Stomach (tissue), 19 donors: ENCODE measurements at places on chromosomes 6 and 20. TPM values are rescaled to one million over a fixed set of nuclear protein-coding genes. Genes with fewer than 3 reads are reported as not detected.

DNA sequence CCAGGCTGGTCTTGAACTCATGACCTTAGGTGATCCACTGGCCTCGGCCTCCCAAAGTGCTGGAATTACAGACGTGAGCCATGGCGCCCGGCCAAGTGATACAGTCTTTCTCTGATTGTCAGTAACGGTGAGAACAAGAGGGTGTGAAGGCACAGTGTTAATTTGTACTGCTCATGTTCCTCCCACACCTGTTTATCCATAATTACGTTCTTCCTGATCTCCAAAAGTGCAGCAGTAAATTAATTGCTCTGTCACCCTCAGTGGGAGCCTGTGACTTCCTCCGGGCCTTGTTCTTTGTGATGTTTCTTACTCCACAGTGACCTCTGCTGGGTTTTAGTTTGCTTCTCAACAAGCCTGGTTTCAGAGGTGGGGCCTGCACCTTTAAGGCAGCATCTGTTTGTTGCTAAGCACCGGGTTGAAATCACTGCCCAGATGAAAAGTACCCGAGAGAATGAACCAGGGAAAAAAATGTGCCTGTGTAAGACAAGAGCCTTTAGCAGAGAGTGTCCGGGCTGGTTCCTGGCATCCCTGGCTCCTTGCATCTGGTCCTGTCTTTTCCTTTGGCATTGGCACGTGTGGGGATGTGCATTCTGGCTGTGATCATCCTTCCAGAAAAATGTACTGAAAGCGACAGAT lies 89.1 kb upstream of the CLDN20 start:
- DNase-seq: peak; percentile 60

DNA sequence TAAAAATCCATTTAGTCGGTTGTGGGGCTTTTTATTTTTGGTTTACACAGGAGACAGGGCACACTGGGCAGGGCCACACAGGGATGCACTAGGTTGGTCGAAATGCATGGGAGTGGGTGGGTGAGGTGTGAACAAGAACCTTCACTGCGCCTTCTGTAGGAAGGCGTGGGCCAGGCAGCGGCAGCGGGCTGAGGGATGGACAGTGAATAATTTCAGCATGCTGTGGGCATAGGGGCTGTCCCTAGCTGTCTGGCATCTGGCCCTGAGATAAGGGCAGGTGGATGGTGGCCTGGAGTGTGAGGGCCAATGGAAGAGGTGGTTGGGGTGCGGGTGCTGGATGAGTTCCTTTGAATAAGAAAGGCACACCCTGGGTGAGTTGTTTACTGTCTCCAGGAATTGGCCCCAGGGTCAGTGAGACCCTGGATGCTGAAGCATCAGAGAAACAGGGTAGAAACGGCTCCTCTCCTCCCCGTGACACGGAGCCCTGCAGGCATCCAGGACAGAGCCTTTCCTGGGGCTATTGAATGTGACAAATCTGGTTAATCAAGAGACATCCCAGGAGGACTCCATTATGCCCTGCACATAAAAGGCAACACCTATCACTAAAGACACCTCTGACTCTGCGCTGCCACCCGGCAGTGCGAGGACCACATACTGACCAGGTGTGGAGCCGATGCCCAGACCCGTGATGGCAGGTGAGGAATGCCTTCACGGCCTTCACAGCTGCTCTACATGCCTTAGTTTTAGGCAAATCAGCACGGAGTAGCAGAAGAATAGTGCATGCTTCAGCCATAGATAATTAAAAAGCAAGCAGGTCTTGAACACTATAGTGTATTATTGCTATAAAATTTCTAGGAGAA lies 123.0 kb upstream of the SNX9 start:
- no peak for DNase-seq

GRCh38 chr20:45948742-45949541 lies 14.5 kb downstream of the PCIF1 start:
- no peak for DNase-seq

GRCh38 chr6:72182337-72183246 lies 296.2 kb downstream of the RIMS1 start:
- peak; percentile 77 for DNase-seq

DNA sequence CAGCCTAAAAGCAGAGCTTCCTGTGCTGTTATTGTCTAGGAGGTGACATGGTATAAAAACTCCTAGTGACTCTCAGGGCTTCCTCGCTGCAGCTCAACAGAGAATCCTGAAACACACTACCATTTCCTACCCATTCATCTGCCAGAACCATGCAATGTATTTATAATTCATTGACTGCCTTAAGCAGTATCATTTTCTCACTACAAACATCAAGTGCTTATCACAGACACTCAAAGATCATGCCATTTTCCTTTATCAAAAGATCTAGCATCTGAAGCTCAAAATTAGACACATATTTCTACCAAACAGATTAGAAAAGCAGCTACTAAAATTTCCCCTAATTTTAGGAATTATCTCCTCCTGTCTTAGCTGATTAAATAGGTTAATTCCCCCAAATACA lies 70.4 kb upstream of the IPCEF1 start:
- DNase-seq: no peak

DNA sequence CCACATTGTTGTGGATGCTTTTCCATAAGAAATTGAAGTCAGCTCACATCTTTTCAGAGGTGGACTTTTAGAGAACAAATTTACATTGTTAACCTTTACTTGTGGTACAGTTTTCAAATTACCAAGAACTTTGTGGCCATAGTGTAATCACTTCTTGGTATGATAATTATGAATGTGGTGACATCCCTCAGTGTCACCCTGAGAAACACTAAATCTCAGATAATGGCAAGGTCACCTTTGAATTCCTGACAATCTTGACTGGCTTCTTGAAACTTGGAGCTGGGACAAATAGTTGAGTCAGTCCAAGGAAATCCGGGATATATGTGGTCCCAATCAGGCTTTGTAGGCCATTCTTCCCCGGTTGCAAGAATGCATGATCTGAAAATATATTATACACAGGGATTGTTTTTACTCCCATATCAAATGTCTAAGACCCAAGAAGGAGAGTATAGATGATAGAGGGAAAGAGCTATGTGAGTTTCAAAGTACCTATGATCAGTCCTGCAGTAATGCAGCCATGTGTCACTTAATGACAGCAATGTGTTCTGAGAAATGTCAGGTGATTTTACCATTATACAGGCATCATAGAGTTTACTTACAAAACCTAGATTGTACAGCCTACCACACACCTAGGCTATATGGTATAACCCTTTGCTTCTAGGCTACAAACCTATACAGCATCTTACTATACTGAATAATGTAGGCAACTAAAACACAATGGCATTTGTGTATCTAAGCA lies 120.8 kb upstream of the MTHFD1L start:
- DNase-seq: no peak

DNA sequence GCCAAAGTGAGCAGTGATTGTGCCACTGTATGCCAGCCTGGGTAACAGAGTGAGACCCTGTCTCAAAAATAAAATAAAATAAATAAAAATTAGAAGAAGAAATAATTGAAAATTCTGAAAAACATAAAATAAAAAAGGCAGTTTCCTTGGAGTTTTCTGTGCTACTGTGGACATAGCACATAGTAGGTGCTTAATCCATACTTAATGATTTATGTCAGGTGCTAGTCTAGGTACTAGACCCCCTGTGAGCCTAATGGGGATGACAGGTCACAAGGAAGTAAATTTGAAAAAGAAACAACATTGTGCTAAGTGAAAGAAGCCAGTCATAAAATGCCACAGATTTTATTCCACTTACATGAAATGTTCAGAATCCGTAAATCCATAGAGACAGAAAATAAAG lies 9.2 kb upstream of the SLC9A8 start:
- no peak for DNase-seq

GRCh38 chr20:57441510-57442154 lies 50.4 kb downstream of the RBM38 start:
- no peak for DNase-seq

- no peak for DNase-seq
Measured at GRCh38 chr6:63649847-63650265, 14.3 kb downstream of the PHF3 start.

DNA sequence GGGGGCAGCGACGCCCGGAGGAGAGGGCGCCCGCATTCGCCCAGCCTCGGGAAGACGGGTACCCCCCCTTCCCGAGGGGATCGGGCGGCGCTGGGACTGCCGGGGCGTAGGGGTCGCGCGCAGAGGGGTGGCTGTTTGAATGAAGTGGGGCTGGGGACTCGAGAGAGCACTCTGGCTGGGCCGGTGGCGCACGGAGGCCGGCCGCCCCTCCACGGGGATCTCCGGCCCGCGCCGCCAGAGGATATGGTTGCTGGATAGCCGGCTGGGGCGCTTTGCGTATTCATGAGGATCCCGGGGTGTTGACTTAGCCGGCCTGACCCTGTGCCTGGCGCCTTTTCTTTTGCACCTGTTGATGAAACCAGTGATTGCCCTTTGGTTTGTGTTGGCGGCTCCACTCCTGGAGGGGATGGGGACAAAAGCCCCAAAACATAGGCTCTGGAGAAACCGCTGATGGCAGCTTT lies 469 bp downstream of the SYNJ2 start:
- peak; percentile 77 for DNase-seq

DNA sequence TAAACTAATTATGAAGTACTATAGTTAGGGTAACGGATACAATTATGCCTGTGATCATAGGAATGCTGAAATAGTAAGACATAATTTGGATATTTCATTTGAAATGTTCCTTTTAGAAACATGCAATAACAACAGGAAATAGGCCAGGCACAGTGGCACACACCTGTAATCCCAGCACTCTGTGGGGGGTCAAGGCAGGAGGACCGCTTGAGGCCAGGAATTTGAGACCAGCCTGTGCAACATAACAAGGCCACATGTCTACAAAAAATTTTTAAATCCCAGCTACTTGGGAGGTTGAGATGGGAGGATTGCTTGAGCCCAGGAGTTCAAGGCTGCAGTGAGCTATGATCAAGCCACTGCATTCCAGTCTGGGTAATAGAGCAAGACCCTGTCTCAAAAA lies 25.7 kb upstream of the MYO6 start:
- DNase-seq: no peak

The DPPA5 gene
- total RNA-seq: not detected

The DEFB124 gene
- total RNA-seq: not detected

The RBM24 gene
- 1.3 TPM for total RNA-seq

The ARHGAP40 gene
- total RNA-seq: not detected

The UST gene
- 45.8 TPM for total RNA-seq

The CCN5 gene
- not detected for total RNA-seq

The F13A1 gene
- 33.5 TPM for total RNA-seq

The TMEM74B gene
- total RNA-seq: 0.73 TPM

The SLCO4A1 gene
- total RNA-seq: 36.2 TPM

The PDE7B gene
- total RNA-seq: 73.2 TPM
